Suprapubic skin (tissue), 4 donors: ENCODE measurements at places on chromosomes 6 and 20. TPM values are rescaled to one million over a fixed set of nuclear protein-coding genes. Genes with fewer than 3 reads are reported as not detected.

Gene CCM2L
- 3.4 TPM for total RNA-seq

Gene REM1
- total RNA-seq, result 0.64 TPM

Gene RNF39
- total RNA-seq, result 29.1 TPM

Gene PRPF6
- total RNA-seq, result 81.4 TPM

Gene SYNDIG1
- total RNA-seq, result not detected

Gene FAM83C
- 68.8 TPM for total RNA-seq

Gene WFDC10B
- total RNA-seq, result not detected

Gene ZSWIM1
- 15.4 TPM for total RNA-seq

Gene RCAN2
- total RNA-seq, result 13.8 TPM

Gene HTR1B
- 0.36 TPM for total RNA-seq

Gene RIN2
- total RNA-seq, result 68.2 TPM

Gene SLC39A7
- 40.0 TPM for total RNA-seq

Gene NHSL1
- 72.4 TPM for total RNA-seq

Gene SLC17A1
- not detected for total RNA-seq

Gene TNFRSF21
- total RNA-seq, result 3.5 TPM

Gene OTOR
- not detected for total RNA-seq

Gene POM121L2
- not detected for total RNA-seq
